ENCODE measurements at places on chromosomes 2 and 18. TPM values are rescaled to one million over a fixed set of nuclear protein-coding genes. Genes with fewer than 3 reads are reported as not detected.

DNA sequence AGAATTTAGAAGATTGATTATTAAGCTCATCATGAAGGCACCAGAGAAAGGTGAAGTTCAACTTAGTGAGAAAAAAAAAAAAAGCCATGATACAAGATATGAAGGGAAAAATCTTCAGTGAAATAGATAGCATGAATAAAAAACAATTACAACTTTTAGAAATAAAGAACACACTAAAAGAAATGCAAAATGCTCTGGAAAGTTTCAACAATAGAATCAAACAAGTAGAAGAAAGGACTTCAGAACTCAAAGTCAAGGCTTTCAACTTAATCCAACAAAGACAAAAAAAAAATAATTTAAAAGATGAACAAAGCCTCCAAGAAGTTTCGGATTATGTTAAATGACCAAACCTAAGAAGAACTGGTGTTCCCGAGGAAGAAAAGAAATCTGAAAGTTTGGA is 105.5 kb downstream of the GRB14 start:
- DNase-seq = no peak

VIT gene
- total RNA-seq = not detected

- DNase-seq = no peak
These were observed 1.5 kb upstream of the PELI1 start for GRCh38 chr2:64145714-64146113.

DNA sequence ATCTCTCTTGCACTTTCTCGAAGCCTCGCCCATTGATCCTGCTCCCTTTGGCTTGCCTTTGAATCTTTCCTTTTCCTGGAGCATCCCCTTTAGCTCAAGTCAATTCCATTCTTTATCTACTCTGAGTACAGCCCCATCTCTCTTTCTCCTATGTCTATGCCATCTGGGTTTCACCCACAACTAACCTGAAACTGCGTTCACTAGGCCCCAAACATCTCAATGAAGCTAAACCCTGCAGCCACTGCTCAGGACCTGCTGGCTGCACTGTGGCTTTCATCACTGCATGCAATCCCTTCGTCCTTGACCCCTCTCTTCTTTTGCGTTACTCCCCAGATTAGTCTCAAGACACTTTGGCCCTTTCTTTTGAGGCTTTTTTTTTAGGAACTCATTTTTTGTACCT is 81.6 kb upstream of the CYRIA start:
- DNase-seq = no peak

DNA sequence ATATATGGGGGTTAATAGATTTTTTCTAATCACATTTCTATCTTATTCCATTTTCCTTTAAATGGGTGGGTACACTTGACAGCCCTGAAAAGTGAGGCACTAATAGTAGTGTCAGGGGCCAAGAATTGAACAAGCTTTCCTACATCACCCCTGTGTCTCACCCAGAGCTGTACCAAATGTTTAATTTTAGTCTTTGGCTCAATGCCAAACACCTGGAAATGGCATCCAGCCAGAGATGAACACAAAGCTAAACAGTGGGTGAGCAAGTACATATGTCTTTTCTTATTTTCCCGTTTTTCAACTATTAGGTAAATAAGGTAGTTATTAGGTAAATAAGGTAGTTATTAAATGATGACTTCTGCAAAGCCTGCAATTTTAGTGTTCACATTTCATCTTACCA is 276.3 kb upstream of the ERBB4 start:
- DNase-seq = no peak

All from Calu3 (cell line).